CD4-positive, alpha-beta T cell treated with Interleukin-17A for 4 hours (primary cell): ENCODE measurements at places on chromosomes 5 and 9.

GRCh38 chr9:78775696-78776295, 478.9 kb downstream of the PSAT1 start:
- no peak for DNase-seq

- DNase-seq: no peak
Observed at GRCh38 chr9:134556531-134557068, 85.0 kb upstream of the COL5A1 start.

- no peak for DNase-seq
Observed at GRCh38 chr9:101626295-101626694, 31.5 kb upstream of the PPP3R2 start.

DNA sequence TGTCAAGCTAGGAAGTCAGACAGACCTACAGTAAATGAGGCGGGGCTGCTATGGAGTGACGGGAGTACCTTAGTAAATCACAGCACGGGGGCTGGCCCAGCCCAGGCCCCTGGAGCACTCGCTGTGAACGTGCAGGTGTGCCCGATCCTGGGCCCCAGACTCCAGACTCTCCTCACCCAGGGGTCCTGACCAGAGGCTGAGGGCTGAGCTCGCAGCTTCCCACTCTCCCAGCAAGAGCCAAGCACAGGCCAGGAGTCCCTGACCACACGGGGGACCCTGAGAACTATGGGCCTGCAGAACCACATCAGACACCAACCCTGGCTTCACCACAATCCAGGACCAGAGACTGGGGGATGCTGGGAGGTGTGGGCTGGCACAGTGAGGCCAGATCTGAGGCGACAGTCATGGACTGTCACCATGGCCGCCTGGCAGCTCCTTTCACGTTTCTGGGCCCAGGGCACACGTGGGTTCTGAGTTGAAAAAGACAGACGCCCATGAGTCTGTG, 73.4 kb downstream of the ADAMTS2 start:
- no peak for DNase-seq

DNA sequence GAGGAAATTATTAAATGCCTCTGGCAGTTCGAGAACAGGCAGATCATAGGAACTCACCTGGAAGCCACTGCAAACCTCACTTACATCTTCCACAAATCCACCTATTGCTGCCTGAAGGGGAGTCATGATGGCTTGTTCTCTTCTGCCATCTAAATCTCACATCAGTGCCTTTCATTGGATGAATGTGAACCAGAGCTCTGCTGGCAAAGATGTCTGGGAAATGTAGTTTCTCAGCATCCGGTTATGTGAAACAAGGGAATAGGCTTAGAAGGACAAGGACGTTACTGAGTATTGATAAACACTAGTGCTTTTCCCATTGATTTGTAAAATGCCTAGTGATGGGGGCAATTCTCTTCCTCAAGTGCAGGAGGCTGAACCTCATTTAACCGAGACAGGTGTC, 483.3 kb downstream of the ARHGEF28 start:
- DNase-seq: no peak

GRCh38 chr5:135473956-135474670, 22.0 kb upstream of the TIFAB start:
- no peak for DNase-seq

DNA sequence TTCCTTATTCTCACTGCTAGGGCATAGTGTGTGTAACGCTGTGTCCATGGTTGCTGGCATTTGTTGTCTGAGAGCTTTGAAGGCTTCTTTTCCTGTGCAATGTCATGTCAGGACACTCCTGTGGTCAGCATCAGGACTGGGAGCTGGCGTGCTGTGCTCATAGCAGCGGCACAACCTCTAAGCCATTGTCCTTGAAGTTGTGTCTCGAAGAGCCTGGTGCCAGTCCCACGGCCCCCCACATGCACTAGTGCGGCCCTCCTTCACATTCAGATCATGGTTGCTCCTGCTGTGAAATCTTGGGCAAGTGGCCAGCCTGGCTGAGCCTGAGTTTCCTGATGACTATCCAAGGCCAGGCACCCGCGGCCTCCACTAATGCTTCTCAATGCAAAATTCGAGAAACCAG, 32.4 kb downstream of the PDZD2 start:
- no peak for DNase-seq

DNA sequence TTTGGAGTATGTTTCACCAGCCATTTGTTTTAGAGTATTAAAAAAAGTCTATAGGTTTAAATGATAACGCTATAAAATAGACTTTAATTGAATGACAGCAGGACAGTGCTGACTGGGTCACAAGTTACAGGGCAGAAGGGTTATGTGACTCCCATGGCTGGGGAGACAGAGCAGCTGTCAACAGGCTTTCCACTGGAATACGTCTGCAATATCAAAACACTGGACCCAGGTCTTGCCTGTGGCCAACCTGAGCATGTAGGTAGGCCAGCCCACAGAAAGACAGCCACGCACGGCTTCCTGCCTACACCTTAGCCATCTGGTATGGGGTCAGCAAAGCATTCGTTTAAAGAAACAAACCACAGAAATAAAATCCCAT, 80.7 kb downstream of the OTULIN start:
- DNase-seq: no peak

GRCh38 chr9:20437476-20437875, 184.8 kb downstream of the MLLT3 start:
- no peak for DNase-seq

DNA sequence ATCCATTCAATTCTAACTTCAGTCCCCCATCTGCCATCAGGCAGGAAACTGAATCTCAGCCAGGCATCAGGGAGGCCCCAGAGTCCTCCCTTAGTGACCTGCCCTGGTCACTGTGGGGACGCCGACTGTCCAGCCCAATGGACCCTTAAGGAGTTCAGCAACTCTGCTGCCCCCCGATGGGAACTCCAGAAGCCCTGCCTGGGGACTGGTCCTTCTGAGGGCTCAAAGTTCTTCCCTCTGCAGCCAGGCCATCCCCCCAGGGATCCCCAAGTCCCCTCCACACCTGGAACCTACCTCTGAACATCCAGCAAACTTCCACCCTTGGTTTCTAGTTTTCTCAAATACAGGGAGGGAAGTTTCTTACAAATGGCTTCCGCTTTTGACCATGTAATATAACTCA, 76.8 kb downstream of the UBE2QL1 start:
- no peak for DNase-seq

DNA sequence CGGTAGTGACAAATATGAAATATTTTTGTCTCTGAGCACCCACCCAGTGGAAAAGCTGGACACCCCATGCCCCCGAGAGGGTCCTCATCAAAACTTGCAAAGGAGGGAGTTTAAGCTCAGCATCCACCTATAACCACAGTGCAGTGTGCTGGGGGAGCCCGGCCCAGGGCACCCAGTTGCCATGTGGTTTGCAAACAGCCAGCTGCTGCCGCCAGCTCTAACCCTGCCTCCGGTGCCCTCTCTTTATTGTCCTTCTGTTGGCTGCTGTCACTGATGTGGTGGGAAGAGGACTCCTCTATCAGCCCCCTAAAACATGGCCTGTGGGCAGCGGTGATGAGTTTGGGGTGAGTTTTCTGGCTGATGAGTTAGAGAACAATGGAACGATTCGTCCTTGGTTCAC, 160.9 kb upstream of the MVB12B start:
- no peak for DNase-seq

GRCh38 chr9:12680757-12681156, 12.4 kb upstream of the TYRP1 start:
- DNase-seq: no peak

DNA sequence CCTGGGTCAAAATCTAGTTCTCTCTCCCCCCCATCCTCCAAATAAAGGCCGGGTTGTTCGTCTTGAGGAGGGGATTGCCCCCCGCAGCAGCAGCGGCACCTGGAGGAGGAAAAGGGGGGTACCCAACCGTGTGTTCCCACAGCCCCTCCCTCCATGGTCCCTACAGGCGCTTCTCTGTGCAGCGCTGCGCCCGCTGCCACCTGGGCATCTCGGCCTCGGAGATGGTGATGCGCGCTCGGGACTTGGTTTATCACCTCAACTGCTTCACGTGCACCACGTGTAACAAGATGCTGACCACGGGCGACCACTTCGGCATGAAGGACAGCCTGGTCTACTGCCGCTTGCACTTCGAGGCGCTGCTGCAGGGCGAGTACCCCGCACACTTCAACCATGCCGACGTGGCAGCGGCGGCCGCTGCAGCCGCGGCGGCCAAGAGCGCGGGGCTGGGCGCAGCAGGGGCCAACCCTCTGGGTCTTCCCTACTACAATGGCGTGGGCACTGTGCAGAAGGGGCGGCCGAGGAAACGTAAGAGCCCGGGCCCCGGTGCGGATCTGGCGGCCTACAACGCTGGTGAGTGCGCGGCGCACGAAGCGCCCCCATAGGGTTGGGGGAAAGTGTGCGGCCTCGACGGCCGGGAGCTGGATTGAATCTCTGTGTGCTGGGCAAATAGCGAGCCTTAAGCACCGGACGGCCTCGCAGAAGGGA, 3.5 kb downstream of the LHX2 start:
- DNase-seq: no peak

- DNase-seq: no peak
Observed at GRCh38 chr9:77449240-77450084, 198.7 kb downstream of the GNA14 start.

- DNase-seq: no peak
Observed at GRCh38 chr5:113755516-113755915, 242.0 kb downstream of the YTHDC2 start.

DNA sequence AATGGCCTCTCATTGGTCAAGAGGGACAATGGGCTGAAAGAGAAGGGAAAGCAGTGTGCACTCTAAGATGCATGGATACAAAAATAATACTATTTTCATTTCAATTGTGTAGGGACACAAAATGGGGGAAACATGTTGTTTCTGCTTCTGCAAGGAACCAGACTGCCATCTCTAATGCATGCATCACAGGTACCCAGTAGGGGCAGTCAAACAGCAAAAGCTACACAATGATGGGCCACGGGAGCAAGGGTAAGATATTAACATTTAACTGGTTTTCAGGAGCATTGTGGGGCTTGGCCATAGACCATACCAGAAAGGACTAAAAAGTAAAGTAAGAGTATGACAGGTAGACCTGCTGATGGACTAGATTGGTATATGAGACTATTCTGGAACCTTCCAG, 535.8 kb downstream of the SPATA31D1 start:
- DNase-seq: no peak

DNA sequence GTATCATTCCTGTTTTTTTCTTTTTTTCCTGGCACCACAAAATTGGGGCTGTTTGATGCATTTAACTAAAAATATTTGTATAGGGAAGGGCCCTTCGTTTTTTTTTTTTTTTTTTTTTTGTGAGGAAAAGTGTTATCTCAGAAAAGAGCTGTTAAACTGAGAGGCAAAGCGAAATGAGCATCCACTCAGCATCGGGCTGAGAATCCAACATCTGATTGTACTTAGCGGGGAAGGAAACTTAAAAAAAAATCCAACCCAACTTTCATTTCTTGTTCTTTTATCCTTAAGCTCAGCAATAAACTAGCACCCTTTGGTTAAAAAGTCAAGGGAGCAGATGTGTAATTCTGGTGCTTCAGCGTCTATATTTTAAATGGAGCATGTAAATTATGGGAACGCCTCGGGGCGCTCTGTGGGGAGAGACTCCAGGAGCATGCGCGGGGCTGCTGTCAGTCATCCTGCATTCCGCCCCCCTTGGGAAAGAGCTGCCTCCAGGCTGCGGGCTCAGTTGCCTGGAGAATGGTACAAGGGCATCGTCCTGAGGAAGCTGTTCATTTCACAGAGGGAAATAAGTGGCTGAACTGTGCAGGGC, 33.3 kb downstream of the DMRT2 start:
- no peak for DNase-seq
